ENCODE measurements at places on chromosomes 13 and 19.

DNA sequence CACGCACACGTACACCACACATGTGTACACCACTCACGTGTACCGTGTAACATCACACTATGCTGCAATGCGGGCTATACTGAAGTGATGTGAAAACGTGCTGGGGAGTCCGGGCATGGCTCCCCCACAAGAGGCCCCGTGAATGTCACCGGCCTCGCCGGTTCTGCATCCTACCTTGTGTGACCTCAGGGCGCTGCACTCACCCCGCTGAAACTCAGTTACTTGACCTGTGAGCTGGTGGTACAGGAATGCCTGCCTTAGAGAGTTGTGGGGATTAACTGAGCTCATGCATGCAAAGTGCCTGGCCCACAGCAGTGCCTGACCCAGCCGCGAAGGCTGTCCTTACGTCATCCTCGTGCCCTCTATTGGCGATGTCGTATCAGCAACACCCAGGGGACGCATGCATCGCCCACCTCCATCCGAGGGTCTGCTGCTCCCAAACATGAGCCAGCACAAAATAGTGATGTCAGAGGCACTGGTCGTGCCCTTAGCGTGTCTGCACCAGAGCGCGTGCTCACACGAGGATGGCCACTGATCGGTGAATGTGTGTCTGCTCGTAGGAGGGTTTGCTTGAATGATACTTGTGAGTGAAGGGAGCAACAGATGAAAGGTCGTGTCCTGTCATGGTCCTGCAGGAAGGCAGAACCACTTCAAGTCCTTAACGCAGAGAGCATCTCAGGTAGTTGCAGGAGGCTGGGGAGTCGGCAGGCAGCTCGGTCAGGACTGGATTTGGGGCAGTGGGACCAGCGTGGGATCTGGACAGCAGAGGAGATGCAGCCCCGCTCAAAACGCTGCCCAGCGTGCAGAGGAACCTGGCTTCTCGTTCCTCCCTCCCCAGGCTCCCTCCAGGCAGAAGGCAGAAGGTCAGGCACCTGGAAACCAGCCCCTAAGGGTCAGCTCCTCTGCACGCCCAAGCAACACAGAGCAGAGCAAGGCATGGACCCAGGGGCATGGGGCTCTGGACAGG lies 126.2 kb upstream of the SPACA7 start:
- DNase-seq: no peak

DNA sequence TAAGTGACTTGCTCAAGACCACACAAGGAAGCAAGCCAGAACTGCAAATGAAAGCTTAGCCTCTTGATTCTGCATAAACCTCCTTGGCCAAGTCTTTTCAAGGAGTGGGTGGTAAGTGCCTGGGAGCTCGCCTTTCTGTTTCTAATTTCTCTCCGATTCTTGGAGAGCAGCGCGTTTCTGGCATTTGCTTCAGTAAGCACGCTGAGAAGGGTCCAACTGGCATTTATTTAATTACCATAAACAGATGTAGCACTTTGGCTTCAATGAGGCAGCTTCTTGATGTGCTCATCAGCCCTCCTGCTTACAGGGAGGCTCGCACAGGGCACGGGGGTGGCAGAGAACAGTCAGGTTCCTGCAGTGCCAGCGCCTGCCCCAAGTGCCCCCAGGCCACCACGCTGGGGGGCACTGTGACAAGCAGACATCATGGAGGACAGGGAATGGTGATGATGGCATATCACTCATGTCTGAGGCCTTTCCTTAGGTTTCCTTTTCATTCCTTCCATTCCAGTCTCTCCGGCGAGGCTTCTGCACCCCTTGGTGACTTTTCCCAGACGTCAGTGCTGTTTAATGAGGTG lies 13.3 kb downstream of the SIAH3 start:
- no peak for DNase-seq

- no peak for DNase-seq
Observed at GRCh38 chr13:22700246-22700887, 480.4 kb upstream of the SGCG start.

GRCh38 chr13:50129081-50129705 lies 113.9 kb downstream of the KCNRG start:
- DNase-seq: peak; percentile 39

DNA sequence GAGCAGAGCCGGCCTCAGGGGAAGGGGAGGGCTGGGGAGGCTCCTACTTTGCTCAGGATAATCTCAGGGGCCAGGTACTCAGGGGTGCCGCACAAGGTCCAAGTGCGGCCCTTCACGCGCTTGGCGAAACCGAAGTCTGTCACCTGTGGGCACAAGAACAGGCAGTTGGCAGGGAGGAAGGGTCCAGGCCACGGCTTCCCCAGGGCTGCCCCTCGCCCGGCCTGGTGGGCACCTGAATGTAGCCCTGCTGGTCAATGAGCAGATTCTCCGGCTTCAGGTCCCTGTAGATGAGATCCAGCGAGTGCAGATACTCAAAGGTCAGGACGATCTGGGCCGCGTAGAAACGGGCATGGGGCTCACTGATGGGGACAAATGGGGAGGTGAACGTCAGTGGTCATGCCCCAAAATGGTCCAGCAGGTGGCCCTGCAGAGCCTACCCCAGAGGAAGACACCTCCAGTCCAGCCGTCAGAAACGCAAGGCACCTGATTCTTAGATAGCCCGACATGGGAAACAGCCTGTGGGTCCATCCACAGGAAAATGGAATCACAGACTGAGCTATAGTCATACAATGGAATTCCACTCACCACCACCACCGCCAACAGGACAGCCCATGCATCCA lies 7.1 kb upstream of the SAMD1 start:
- no peak for DNase-seq

DNA sequence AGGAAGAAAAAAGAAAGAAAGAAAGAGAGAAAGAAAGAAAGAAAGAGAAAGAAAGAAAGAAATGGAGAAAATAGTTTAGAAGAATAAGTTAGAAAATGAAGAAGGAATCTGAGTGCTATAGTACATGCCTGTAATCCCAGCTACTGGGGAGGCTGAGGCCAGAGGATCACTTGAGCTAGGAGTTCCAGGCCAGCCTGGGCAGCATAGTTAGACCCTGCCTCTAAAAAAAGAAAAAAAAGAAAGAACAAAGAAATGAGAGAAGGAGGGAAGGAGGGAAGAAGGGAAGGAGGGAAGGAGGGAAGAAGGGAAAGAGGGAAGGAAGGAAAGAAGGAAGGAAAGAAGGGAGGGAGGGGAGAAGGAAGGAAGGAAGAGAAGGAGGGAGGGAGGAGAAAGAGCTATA lies 1339.8 kb downstream of the OLFM4 start:
- no peak for DNase-seq

DNA sequence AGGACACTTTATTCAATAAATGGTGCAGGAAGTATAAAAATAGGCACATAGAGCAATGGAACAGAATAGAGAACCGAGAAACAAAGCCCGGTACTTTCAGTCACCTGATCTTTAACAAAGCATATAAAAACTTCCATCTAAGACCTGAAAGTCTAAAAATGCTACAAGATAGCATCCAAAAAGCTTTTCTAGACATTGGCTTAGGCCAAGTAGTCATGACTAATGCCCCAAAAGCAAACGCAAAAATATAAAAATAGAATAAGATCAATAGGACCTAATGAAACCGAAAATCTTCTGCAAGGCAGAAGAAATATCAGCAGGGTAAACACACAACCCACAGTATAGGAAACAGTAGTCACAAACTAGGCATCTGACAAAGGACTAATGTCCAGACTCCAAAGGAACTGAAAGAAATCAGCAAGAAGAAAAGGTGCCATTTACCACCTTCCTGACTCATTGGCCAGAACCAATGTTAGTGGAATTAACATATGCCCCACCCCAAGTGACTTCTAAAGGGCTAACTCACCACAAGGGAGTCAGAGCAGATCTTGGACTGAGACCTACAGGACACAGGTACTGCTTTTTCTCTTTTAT lies 40.8 kb upstream of the CEACAM21 start:
- DNase-seq: no peak

DNA sequence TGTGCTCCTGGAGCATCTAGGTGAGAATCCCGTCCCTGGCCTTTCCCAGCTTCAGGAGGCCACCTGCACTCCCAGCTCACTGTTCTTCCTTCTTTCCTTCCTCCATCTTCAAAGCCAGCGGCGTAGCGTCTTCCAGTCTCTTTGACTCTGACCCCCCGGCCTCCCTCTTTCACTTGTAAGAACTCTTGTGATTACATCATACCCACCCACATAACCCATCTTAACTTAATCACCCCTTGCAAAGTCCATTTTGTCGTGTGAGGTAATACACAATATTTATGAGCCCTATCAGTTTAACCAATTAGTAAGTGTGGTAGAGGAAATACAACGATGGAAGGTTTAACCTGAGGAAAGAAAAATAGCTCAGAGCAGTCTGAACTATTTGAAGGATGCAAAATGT lies 4.6 kb upstream of the CDC16 start:
- no peak for DNase-seq

DNA sequence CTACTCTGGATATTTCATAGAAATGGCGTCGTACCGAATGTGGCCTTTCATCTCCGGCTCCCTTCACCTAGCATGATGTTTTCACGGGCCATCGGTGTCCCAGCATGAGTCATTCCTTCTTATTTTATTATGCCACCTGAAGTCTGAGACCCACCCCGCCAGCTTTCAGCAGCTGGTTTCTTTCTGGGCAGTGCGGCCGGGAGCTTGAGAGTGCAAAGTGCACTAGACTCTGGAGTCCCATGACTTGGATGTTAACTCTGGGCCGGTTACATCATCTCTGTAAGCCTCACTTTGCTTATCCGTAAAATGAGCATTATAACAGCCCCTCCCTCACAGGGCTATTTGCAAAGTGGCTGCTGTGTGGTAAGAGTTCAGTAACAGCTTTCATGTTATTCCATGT lies 5.8 kb upstream of the KMT5C start:
- no peak for DNase-seq

DNA sequence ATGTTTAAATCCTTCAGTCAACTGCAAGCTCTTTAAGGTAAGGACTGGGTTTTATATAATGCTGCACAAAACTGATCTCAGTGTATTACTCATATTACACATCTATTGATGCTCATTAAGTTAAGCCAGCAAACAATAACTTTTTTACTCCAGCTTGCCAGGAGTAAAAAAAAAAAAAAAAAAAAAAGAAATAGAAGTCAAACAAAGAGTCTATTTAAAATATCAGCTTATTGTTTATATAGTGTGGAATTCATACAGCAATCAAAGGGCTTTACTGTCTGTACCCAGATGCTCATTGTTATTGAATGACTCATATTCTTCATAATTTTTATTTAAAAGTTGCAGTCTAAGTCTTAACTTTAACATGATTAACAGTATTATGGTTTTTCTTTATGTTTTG lies 21.8 kb upstream of the KBTBD7 start:
- DNase-seq: no peak

GRCh38 chr13:99279637-99280036 lies 21.5 kb upstream of the GPR18 start:
- DNase-seq: no peak

DNA sequence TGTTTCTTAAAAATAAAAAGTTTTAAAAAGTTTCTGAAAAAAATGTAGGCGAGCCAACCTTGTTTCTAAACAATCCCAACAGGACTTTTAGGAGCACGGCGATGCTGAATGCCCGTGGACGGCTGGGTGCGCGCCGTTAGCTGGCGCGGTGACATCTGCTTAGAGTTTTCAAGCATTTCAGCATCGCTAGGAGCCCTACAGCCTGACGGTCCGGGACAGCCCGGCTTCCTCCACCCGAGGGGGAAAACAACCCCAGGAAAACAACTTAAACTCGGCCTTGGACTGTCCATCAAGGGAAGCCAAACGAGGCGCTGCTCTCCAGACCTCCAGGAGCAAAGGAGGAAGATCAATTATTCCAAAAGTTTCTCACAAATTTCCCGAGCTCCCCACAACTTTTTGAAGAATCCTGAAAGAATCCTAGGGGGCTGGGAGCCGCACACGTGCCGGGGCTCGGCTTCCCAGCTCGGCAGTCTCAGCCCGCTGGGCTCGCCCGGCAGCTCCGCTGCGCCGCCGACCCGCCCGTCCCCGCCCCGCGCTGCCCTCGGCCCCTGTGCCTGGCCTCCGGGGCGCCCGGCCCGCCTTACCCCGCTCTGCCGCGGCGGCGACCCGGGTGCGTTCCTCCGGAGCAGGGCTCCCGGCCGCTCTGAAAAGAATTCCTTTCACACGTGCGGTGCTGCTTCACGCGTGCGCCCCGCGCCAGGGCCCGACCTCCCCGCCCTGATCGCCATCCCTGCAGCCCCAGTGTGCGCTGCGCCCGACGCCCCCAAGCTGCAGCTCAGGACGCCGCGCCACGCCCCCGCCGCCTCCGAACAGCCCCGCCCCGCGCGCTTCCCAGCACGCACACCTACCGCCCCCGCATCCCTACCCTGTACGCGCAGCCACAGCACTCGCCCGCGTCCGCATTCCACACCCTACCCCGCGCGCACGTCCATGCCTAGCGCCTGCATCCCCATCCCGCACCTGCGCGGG lies at the start of gene GJA3:
Gene GJA3 (minus strand): TSS at position 747 of the 969 bp plus-strand sequence. CDS start 17,764 bp downstream, outside the sequence.
- peak; percentile 54 for DNase-seq

GRCh38 chr19:40702337-40703012 lies 12.0 kb upstream of the NUMBL start:
- no peak for DNase-seq

- no peak for DNase-seq
Observed at GRCh38 chr13:111403266-111403665, 82.8 kb downstream of the TEX29 start.

DNA sequence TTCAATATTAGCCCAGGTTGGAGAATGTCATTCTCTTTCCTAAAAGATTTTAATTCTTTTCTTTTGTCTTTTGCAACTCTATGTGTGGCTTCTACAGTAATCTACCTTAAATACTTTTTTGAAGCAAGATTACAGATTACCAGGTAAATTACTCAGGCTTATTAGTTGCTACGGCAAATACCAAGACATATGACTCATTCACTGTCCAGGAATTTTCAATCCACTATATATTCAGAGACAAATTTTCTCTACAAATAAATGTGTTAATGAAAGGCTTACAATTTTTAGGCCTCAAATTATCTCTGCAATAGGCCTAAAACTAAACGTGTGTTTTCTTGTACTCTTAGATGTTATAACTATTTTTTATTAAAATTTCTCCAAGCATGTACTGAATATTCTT lies 631.3 kb downstream of the DIAPH3 start:
- DNase-seq: no peak

DNA sequence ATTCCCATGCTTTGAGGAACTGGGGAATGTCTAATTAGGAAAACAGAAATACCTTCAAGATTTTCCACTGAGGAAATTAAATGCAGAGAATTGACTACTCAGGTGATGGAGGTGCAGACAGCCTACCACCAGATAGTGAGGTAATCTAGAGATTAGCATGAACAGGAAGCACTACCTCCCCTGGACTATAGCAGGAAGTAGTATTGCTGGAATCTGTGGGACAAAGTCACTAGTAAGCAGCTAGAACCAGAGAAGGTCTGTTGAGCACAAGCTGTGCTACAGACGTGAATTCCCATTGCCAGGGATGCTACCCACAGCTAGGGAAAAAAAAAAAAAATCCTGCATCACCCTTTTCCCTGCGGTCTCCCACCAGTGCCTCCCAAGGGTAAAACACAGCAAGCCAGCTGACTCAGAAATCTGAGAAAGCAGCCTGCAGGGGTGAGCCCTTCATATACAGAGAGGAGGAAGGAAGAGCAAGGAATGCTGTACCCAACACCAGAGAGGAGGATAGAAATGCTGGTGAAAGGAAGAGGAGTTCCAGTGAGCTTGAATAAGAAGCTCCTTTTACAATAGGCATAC lies 10.2 kb downstream of the ENOX1 start:
- DNase-seq: no peak

GRCh38 chr13:46378411-46378810 lies 8.6 kb downstream of the RUBCNL start:
- DNase-seq: peak; percentile 68

All from CD4-positive, alpha-beta T cell treated with Interleukin-1 beta for 1 hour (primary cell).